Activated CD4-positive, alpha-beta T cell treated with anti-CD3 and anti-CD28 coated beads for 36 hours (primary cell): ENCODE measurements at places on chromosomes 7 and 10. TPM values are rescaled to one million over a fixed set of nuclear protein-coding genes. Genes with fewer than 3 reads are reported as not detected.

DNA sequence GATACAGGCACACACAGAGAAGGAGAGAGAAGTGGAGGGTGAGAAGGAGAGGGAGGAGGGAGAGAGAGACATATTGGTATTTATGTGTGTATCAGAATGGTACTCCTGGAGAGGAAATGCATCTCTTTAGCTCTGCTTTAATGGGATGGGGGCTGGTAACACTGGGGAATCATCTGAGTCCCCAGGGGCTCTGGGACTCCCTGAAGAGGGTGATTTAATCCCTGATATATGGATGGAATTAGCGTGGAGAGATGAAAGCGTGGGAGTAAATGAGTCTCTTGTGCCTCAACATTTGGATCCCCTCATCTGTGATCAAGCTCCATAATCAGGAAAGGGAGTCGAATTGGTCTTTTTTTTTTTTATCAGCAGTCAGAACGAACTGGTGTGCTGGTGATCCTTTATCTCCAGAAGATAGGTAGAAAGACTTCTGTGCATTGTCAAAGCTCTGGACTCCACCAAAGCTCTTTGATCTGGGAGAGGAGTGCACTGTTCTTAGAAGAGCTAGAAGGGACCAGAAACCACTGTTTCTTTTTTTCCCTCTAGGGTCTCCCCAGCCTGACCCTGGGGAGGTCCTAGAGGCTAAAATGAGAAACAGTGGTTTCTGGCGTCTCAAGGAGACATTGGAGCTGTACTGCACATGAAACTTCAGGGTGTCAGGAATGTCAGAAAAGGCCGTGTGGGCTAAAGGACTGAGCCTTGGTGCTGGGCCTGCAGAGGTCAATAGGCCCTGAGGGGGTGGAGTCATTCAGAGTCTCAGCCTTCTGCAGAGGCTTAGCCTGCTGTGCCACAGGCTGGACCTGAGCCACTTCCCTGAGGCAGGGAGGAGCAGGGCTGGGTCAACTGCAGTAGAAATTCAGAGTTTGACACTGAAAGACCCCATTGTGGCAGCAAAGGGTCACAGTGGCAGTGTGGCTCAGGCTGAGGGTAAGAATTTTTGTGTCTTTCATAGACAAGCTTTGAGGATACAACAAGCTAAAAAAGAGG lies 234.4 kb upstream of the SLC26A5 start:
- H3K27ac ChIP-seq, result no peak overlapping the region
- H3K27me3 ChIP-seq, result peaks cover 3% of the 10 kb centered on the region
- no peaks in the 10 kb centered on the region for H3K36me3 ChIP-seq
- H3K4me3 ChIP-seq, result no peak overlapping the region
- DNase-seq, result no peak
- no peaks in the 10 kb centered on the region for H3K4me1 ChIP-seq

The TMEM178B gene
- total RNA-seq, result 0.23 TPM

The GPR15LG gene
- not detected for total RNA-seq

DNA sequence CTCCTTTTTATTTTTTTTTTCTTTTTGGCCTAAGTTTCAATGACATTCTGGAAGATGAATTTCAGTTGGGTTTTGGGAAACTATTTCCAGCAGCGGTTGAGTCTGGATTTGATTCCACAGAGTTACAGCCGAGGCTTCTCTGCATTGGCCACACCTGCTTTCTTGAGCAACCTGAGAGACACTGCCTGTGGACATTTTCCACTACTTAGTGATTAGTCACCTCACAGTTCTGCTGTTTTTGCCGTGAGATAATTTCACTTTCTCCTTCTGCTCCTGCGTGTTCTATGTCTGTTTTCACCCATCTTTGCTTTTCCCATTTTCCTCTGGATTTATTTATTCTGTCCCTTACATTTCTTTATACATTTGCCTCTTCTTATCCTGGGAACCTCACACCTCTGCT lies 243.0 kb downstream of the BICC1 start:
- DNase-seq, result no peak
- H3K4me1 ChIP-seq, result no peaks in the 10 kb centered on the region
- peaks cover 3% of the 10 kb centered on the region for H3K27me3 ChIP-seq
- no peaks in the 10 kb centered on the region for H3K36me3 ChIP-seq

The CPVL gene
- total RNA-seq, result not detected

The ASAH2 gene
- 3.5 TPM for total RNA-seq

The PIK3CG gene
- total RNA-seq, result 14.3 TPM

- H3K4me3 ChIP-seq, result no peak overlapping the region
- peak; percentile 10 for DNase-seq
- no peaks in the 10 kb centered on the region for H3K4me1 ChIP-seq
- peak overlapping the region; percentile 37 for H3K27ac ChIP-seq
Measured at GRCh38 chr7:102064361-102065025, 222.2 kb upstream of the SH2B2 start.
